ENCODE measurements at places on chromosomes 2 and 18.

- DNase-seq = no peak
Observed at GRCh38 chr18:22668496-22668895, 250.8 kb upstream of the CTAGE1 start.

DNA sequence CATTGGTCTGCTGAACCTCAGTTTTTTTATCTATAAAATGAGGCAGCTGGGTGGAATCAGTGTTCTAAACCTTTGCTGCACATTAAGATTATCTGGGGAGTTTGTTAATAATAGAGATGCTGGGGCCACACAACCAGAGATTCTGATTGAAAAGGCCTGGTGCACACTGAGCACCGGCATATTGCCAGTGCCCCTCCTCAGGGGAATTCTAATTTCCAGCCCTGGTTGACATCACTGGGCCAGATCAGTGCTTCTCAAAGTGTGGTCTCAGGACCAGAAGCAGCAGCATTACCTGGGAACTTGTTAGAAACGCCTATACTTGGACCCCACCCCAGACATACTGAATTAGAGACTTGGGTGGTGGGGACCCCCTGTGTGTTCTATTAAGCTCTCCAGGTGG, 112.5 kb downstream of the SETBP1 start:
- DNase-seq = no peak

GRCh38 chr18:6547476-6547875, 132.8 kb upstream of the L3MBTL4 start:
- no peak for DNase-seq

- no peak for DNase-seq
Observed at GRCh38 chr2:205865905-205866441, 183.7 kb downstream of the NRP2 start.

DNA sequence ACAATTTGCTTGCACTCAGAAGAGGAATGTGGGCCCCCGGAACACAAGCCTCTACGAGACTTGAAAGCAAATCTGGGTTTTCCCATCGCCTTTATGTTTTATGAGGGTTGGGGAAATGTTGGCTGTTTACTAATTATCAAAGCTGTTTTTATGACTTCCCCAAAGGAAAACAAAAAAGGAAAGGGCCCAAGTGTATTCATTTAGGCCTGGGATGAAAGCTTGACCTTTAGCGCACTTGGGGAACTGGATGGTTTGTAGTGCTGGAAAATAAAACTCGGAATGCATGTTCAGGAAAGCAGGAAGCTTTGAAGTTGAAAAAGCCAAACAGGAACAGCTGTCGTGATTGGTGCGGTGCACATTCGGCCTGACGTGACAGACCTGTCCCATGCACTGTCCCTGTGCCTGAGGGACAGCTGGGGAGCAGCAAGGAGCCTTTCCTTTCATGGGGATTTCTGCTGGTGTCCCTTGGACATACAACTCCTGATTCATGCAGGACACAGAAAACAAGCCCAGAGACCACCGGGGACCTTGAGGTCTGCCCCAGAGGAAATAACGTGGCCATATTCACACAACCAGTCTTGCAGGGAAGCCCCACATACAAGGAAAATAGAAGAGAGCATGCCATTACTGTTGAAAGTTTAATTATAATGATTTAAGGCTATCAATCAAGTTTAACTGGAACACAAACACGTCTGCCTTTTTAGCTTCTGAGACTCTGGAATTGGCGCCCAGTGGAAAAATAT, 169.7 kb upstream of the APCDD1 start:
- DNase-seq = no peak

DNA sequence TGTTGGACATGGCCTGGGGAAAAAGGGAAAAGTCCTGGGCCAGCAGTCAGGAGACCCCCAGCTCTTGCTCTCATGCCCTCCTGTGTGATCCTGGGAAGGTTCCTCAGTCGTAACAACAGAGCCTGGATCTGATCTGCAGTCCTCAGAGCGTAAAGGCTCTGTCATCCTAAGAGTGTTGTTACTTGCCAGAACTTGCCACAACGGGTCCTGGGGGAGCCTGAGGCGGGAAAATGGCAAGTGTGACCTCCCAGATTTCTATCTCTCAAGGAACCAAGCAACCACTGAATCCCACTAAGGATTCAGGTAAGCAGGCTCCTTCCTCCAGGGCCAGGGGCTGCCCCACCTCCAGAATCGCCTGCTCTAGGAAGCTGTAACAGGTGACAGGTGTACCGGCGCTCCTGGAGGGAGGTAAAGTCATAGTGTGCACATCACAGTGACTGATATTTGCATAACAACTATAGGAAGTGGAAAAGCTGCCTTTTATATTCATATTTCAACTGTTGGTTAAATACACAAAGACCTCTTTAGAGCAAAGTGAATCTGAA, 18.4 kb downstream of the HS1BP3 start:
- no peak for DNase-seq

DNA sequence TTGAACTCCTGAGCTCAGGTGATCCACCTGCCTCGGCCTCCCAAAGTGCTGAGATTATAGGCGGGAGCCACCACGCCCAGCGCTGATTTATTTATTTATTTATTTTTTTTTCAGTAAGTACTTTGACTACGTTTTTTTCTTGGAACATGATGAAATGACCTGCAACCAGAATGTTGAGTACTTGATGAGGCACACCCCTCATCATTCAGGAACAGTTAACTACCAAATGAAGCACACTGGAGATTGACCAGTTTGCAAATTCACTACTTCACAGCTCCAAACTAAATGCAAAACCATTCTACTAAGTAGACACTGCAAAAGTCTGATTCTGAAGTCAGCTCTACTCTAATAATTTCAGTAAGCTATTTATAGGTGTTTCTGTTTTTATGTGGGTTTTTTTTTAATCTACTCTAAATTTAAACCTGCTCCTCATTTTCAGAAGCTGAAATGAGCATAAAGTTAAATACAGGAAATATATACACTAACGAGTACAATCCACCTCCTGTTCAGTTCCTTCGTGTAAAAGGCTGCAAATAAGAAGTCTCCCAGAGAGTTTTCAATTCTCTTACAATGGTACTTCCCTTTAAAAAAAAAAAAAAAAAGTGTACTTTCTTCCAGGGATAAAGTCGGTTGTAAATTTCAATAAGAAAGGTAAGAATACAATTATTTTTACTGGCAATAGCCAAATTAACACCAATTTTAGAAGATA, 1.4 kb downstream of the GFPT1 start:
- DNase-seq = no peak

DNA sequence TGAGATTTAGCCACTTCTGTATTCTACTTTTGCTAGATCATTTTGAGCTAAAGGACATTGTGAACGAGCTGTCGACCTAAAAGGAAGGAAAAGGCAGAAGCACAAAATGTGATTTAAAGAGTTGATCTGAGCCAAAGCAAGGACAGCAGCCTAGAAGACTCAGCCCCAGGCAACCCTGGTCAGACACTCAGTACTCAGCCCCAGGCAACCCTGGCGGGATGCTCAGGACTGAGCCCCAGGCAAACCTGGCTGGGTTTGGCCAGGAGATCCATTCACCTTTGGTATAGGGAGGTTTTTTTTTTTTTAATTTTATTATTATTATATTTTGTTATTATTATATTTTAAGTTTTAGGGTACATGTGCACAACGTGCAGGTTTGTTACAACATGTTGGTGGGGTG, 34.3 kb upstream of the PXDN start:
- no peak for DNase-seq

DNA sequence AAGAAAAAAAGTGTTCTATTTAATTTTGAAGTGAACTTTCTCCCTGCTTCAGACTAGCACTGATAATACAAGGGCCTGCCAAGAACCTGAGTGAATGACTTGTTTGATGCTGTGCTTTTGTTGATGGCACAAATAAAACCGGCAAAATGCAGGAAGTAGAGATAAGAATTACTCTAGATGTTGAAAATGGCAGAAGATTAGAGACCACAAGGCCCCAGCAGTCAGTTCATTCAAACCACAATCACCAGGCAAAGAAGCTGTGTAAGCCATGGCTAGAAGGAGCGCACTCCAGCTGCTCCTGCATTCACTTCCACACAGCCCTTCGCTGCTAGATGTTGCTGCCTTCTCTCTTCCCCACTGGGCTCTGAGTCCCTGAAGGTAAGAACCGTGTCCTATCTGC, 297.1 kb downstream of the AGPS start:
- DNase-seq = no peak

GRCh38 chr2:47179388-47179787, 24.3 kb upstream of the STPG4 start:
- no peak for DNase-seq

- DNase-seq = no peak
Observed at GRCh38 chr2:40584432-40584831, 132.5 kb upstream of the SLC8A1 start.

GRCh38 chr2:48283586-48284269, 246.2 kb upstream of the STON1 start:
- DNase-seq = no peak

GRCh38 chr18:76353046-76353445, 142.0 kb downstream of the ZNF516 start:
- DNase-seq = no peak

GRCh38 chr18:58223717-58224424, 179.8 kb downstream of the NEDD4L start:
- no peak for DNase-seq

DNA sequence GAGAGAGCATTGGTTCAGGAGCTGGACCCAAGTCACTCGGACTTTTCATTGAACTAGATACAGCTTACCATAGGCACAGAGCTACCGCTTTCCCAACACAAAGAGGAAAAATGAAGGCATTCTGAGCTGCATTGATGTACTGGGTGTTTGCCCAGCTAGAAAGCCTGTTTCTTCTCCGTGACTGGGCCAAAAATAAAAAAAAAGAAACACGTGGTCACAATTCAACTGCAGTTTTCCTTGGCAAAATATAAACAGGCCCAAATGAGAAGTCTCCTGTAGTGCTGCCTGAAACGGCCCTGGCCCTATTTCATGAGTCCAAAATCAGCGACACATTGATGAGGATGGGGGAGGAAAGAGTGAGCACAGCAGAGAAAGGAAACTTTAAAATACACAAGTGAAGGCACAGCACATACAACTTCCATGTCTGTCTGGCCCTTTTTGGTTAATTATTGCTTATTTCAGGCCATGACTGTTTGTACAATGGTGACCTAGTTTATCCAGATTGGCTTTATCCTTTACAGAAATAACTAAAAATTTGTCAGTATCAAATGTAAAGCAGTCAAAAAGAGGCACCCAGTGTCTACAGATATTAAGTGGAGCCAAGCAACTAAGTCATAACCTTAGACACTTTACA, 179.7 kb downstream of the ICOS start:
- DNase-seq = no peak

DNA sequence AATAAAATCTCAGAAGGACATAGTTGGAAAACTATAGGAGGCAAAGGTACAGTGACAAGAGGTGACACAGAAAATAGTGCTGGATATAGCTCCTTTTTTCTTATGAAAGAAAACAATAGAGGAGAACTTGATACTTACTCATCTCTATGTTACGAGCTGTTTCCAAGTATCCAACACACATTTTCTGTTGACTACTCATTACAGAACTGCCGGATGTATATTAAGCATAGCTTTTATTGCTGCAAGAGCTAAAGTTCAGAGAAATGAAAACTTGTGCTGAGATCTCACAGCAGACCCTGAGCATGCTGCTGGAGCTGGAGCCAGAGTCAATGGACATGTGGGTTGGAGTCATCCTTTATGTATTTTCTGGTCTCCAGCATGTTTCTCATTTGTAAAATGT, 210.0 kb upstream of the NT5C1B start:
- no peak for DNase-seq

DNA sequence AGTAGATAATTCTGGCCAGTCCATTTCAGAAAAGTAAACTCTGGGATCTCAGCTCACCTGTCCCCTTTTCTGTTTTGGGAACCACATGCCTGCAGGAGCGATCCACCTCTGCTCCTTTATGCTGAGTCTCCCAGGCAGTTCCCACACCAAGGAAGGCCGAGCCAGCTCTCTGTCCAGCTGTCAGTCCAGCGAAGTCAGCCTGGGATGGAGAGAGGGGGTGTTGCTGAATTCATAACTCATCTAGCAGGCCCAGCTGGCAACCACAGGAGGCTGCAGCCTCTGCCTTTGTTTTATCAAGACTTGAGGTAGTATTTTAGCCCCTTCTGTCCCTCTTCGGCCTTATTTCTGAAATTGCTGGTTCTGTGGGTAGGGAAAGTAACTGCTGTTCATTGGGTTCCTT, 209.9 kb downstream of the ARL4C start:
- DNase-seq = no peak

DNA sequence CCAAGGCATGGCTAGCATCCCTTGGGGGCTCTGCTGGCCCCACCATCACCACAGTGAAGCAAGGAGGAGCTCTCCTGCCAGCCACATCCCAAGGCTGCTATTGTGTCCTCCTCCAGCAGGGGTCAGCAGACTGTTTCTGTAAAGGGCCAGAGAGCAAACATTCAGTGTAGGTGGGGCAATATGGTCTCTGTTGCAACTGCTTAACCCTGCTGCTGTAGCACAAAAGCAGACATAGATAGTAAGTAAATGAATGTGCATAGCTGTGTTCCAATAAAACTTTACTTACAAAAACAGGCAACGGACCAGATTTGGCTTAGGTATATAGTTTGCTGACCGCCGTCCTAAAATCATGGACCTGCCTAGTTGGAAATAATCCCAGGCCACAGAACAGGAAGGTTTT, 36.4 kb upstream of the ZBTB7C start:
- peak; percentile 51 for DNase-seq

GRCh38 chr18:75321431-75321830, 106.1 kb downstream of the SMIM21 start:
- DNase-seq = no peak

DNA sequence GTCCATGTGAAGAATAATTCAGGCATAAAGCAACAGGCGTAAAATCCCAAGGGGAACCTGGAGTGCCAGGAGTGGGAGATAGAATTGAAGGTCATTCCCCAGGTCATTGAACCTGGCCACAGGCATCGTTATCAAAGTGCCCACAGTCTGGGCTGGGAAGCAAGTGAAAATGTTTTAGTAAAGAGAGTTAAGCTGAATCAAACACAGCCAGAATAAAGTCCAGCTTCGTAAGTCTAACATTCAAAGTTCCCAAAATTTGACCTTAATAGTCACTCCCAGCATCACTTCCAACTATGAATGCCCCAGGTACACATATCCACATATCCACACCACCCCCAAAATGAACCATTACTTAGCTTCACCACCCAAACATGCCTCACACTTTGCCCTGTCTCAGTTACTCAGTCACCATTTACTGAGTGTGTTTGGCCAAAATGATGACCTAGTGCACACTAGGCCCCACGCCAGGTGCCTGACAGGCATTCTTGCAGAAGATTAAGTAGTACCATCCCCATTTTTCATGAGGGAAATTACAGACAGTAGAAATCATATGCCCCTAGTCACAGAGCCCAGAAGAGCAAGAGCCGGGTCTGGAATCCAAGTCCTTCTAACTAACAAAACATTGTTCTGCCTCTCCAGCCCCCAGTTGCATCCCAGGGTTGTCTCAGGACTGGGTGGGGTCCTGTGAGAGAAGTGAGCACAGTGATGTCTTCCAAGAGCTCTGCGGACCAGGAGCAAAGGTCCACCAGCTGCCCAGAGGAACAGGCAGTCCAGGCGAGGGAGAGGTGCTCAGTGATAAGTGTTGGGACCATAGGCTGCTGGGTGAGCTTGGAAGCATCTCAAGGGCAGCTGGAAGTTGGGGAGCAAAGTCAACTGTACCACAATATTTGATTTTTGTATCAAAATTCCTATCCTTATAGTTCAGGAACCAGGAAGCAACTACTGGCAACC, 65.2 kb upstream of the MYCN start:
- DNase-seq = no peak
